ENCODE measurements at places on chromosomes 7 and 10. TPM values are rescaled to one million over a fixed set of nuclear protein-coding genes. Genes with fewer than 3 reads are reported as not detected.

The PNLIP gene
- total RNA-seq: 2.3 TPM

The ZNF488 gene
- total RNA-seq: not detected

The TMEM243 gene
- 37.7 TPM for total RNA-seq

The JCAD gene
- total RNA-seq: 82.4 TPM

The XRCC2 gene
- 0.19 TPM for total RNA-seq

The GHRHR gene
- total RNA-seq: 1.4 TPM

The EPHA1 gene
- total RNA-seq: 0.45 TPM

GRCh38 chr7:117066668-117067067 is 113.4 kb downstream of the ST7 start:
- no peak for DNase-seq

GRCh38 chr7:78041423-78041822 is 242.8 kb downstream of the PHTF2 start:
- no peak for DNase-seq

GRCh38 chr7:131095346-131095745 is 232.3 kb upstream of the MKLN1 start:
- no peak for DNase-seq

DNA sequence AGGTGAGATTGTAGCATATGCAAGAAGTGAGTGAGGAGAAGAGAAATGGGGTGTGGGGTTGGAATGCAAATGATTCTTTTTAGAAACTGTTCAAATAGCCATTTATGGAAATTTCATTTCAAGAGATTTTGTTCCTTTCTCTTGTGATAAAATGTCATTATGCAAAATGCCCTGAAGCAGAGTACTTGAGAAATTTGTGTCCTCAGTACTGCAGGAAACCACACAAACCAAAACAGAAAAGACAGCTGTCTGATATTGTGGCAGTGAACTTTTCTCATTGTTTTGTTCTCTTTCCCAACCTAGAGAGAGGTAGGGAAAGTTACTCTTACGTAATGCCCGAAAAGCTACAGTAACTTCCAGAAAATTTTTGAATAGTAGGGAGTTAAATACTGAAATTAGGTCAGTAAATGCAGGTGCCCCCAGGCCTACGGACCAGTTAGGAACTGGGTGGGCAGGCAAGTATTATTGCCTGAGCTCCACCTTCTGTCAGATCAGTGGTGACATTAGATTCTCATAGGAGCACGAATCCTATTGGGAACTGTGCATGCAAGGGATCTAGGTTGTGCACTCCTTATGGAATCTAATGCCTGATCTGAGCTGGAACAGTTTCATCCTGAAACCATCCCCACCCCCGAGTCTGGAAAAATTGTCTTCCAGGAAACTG is 34.0 kb downstream of the DLD start:
- no peak for DNase-seq

- DNase-seq: no peak
Measured at GRCh38 chr7:139866047-139866837, 37.2 kb downstream of the TBXAS1 start.

- DNase-seq: no peak
Measured at GRCh38 chr10:6498771-6499170, 81.3 kb downstream of the PRKCQ start.

GRCh38 chr7:110448918-110449317 is 642.0 kb upstream of the LRRN3 start:
- DNase-seq: no peak

DNA sequence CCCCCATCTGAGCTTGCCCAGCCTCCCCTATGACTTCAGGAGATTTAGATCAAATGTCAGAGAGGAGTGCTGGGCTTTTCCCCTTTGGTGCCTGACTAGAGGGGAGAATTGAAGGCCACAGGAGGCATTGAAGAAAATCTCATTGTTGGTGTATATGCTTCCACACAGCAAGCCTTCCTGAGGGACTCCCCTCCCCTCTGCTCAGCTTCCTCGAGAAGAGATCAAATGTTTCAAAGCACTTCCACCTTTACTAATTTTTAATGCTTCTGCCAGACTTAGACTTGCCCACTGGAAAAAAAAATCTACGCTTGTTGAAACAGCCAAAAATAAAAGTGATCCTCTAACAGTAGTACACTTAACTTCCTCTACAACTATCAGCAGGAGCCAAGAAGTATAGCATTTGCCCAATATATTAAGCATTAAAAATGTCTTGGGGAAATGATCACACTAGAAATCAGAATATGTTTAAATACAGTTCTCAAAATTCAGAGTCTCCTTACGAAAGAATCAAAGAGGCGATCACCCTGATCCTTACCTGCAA is 79.3 kb downstream of the FZD1 start:
- no peak for DNase-seq

DNA sequence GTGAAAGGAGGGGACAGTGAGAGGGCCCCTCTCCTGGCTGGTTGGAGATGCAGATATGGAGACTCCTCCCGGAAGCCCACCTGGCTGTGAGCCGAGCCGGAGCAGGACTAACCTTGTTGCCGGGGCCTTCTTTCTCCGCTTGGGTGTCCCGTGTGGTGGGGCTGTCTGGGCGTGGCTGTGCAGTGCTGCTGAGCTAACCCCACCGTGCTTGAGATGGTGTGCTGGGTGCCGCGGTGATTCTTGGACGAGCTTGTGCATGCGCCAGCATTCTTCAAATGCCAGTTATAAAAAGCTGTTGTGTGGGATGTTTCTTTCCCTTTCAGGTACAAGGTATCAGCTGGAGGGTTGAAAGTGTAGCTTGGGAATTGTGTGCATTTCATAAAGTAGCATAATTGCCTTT is 48.8 kb downstream of the DAGLB start:
- no peak for DNase-seq

DNA sequence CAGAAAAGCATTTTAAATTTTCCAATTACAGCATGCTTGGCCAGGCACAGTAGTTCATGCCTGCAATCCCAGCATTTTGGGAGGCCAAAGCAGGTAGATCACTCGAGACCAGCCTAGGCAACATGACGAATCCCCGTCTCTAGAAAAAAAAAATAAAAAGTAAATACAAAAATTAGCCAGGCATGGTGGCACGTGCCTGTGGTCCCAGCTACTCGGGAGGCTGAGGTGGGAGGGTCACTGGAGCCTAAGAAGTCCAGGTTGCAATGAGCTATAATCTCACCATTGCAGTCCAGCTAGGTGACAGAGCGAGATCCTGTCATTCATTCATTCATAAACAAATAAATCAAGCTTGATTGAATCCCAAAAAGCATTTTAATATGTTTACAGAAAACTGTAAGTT is 234.9 kb downstream of the PARD3 start:
- DNase-seq: no peak

- DNase-seq: peak; percentile 92
Measured at GRCh38 chr10:93437086-93437945, 44.8 kb downstream of the MYOF start.

DNA sequence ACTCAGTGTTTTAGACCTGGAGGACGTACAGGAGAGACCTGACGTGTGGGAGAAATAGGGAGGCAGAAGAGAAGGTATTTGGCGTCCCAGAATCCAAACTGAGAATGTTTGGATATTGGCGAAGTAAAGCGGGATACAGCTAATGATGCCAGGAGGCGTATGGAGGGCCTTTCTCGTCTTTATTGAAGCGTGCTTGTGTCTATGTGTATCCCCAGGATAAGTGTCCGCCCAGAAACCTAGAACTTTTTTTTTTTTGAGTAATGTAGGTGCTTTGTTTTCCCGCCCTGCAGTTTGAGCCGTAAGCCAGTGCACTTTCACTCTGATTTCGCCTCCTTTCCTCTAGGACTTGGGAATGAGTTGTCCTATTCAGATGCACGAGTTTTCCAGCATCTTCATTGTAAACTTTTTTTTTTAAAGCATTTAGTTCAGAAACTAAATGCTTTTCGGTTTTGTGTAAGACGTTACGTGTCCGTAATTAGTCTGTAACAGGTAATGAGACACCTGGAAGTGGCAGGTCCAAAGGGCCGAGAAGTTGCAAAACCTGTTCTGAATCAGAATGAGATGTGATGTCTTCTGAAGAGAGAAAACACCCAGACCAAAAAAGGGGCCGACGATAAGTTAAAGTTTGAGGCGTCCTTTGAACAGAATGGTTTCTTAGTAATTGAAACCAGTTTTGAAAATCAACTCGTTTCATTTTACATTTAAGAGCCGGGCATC is 746 bp downstream of the ARL5B start:
- DNase-seq: no peak

DNA sequence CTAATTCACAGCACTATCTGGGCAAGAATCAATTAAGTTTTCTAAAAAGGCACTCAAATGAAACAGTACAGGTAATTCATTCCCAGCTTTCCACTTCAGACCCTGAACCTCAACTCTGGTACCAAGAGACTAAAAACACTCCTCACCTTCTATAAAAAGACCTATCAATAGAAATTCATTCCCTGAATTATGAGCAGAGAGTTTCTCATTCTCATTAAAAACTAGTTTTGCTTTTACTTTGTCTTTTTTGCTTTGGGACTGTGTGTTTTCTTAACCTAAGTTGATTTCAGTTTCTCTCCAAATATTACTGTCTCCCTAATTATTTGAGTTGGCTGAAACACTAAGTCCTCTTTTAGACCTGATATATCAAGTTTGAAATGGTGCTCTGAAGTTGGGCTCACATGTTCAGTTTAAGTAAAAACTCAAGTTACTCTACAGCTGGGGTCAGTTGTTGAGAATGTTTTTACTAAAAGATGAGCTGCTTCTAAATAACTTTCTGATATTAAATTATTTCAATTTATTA is 189.5 kb downstream of the JAZF1 start:
- no peak for DNase-seq

DNA sequence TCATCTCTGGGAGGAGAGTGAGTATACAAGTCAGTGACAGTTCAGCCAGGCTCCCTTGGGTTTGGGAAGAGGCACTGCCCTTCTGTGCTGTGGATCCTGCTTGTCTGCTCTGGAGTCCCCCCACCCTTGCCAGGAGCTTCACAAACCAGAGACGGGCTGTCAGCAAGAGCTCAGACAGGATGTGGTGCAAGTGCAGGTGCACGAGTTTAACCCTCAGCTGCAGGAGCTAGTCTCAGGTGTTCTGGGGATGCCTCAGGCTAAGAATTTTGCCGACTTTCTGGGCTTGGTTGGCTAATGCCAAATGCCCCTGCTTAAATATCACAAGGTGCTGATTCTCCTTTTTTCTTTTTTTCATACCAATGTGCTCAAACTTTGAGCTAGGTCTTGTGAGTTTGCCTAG is 22.3 kb downstream of the ZNF783 start:
- DNase-seq: peak; percentile 46
